ENCODE measurements at places on chromosomes 4 and X.

- DNase-seq, result no peak
Measured at GRCh38 chrX:101163166-101163565, 56.4 kb upstream of the DRP2 start.

DNA sequence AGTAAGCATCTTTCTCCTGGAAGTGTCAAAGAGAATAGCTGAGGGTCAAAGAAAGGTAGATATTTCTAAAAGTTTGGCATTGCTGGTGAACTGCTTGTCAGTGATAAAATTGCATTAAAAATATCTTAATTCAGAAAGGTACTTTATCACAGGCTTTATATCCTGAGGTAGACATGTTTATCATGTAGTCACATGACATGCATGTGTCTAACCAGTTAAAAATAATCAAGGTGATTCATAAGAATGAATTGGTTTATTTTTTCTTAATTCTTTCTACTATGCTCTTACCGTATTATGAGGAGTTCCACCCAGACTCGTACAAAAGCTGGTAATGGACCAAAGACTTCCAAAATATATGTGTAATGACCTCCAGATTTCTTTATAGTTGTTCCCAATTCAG lies 6.1 kb downstream of the SLC7A11 start:
- no peak for DNase-seq

GRCh38 chr4:87052615-87053014 lies 117.8 kb downstream of the AFF1 start:
- DNase-seq, result no peak

GRCh38 chr4:183618681-183619080 lies 40.3 kb downstream of the RWDD4 start:
- no peak for DNase-seq

- no peak for DNase-seq
Measured at GRCh38 chr4:156169861-156170260, 216.2 kb upstream of the CTSO start.

- DNase-seq, result no peak
Measured at GRCh38 chr4:19711871-19712270, 539.8 kb upstream of the SLIT2 start.

GRCh38 chrX:47574547-47575301 lies 7.5 kb upstream of the TIMP1 start:
- DNase-seq, result no peak

DNA sequence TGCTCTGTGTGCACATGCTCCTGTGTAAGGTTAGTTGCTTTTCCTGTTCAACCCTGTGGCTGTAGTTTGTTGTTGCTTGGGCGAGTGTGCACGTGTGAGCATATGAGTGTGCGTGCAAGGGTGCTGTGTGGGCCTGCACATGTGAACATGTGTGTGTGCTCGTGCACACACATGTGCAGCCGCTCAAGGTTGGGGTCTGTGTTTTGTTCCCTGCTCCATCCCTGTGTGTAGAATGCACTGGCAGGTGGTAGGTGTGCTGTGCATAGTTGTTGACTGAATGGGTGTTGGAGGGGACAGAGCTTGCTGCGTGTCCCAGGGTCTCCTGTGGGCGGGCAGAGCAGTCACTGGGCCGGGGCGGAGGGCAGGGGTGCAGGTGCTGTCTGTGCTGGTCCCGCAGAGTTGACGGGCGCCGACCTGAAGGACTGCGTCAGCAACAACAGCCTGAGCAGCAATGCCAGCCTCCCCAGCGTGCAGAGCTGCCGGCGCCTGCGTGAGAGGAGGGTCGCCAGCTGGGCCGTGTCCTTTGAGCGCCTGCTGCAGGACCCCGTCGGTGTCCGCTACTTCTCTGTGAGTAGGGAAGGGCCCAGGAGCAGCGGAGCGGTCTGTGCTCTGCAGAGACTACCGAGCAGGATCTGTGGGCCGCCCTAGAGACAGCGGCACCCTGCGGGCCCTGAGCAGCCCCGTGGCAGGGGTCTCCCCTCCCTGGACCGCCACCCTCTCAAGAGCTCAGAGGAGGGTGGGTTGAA lies 27.9 kb upstream of the HGFAC start:
- DNase-seq, result no peak

GRCh38 chrX:140762061-140762460 lies 52.5 kb downstream of the LINC00632 start:
- no peak for DNase-seq

- DNase-seq, result no peak
Measured at GRCh38 chr4:47553329-47554125, 68.5 kb downstream of the ATP10D start.

- DNase-seq, result no peak
Measured at GRCh38 chr4:1166509-1167243, 5.7 kb downstream of the SPON2 start.

DNA sequence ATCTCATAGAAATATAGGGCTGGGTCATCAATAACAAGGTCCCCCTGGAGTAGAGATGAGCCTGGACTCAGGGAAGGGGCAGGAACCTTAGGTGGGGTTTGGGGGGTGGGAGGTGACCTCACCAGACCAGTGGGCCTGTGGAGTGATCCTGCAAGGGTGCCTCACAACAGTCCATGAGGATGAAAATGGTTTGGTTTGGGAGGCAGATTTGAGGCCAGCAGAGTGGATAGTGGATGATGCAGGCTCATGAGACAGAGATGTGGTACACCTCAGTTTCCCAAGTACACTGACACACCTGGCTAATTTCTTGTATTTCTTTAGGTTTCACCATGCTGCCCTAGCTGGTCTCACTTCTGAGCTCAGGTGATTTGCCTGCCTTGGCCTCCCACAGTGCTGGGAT lies 18.1 kb upstream of the TRIM60 start:
- no peak for DNase-seq

- no peak for DNase-seq
Measured at GRCh38 chr4:165425629-165426028, 46.8 kb downstream of the CPE start.

DNA sequence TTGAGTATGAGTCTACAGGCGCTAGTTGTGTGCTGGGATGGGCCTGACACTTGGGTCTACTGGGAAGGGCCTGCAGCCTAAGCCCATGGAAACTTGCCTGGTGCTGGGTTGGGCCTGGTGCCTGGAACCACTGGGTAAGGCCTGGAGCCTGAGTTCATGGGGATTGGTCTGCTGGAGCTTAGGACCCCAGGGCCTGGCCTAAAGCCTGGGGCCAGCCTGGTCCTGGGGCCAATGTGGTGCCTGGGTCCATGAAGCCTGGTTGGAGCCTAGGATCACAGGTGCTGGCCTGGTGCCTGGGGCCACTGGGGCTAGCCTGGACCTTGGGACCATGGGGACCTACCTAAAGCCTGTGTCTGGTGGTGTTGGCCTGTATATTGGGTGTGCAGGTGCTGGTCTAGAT lies 270.3 kb upstream of the GRIA3 start:
- DNase-seq, result no peak

DNA sequence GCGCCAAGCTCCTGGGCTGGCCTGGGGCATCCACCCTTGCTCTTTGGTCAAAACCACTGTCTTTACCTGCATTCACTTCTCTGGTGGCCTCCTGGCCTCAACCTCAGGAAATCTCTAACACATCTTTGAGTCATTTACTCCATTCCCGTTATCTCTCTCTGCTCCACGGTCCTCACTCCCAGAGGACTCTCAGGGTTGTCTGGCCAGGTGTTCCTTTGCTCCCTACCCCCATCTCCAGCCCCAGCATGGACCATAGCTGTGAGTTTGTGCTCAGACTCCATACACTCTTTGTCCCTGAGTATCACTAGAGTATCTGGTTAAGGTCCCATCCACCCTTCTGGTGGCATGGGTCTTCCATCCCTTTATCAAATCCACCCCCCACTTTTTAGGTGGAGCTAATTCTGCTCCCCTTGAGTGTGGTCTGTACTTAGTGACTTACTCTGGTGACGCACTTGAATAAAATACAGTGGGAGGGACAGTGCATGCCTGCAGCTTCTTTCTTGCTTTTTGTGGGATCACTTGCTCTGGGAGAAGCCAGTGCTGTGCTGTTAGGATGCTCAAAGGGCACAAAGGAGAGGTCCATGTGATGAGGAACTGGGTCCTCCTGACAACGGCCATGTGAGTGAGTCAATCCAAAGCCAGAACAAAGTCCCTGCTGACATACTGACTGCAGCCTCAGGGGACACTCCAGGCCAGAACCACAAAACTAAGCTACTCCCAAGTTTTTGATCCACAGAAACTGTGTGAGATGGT lies 44.3 kb downstream of the IGFBP7 start:
- DNase-seq, result no peak

GRCh38 chr4:181528570-181529184 lies 714.5 kb upstream of the TENM3 start:
- peak; percentile 8 for DNase-seq

GRCh38 chr4:10285028-10285427 lies 168.4 kb upstream of the WDR1 start:
- DNase-seq, result no peak

DNA sequence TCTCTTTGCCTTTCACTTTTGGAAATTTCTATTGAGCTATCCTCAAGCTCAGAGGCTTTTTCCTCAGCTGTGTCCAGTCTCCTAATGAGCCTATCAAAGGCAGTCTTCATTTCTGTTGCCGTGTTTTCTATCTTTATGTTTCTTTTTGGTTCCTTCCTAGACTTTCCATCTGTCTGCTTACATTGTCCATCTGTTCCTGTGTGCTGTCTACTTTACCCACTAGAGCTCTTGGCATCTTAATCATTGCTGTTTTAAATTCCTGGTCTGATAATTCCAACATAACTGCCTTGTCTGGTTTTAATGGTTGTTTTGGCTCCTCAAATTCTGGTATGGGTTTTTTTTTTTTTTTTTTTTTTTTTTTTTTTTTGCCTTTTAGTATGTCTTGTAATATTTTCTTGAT lies 9.3 kb upstream of the PDE6B start:
- DNase-seq, result no peak

DNA sequence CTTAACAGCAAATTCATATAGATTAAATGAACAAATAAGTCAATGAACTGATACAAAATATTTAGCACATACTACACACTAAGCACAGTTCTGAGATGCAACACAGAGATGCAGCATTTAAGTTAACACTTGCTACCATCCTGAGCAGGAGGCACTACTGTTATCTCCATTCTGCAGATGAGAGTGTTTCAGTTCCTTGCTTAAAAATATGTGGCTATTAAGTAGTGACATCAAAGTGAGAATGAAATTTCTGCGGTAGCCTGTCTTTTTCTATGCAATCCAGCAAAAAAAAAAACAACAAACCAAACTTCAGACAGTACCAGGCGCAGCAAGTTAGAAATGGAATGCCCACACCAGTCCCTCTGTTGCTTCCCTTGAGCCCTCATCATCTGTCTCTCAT lies 90.8 kb downstream of the SHISA3 start:
- no peak for DNase-seq

- DNase-seq, result no peak
Measured at GRCh38 chr4:101370663-101371210, 23.4 kb upstream of the PPP3CA start.

GRCh38 chr4:181971973-181972372 lies 271.2 kb upstream of the TENM3 start:
- no peak for DNase-seq

DNA sequence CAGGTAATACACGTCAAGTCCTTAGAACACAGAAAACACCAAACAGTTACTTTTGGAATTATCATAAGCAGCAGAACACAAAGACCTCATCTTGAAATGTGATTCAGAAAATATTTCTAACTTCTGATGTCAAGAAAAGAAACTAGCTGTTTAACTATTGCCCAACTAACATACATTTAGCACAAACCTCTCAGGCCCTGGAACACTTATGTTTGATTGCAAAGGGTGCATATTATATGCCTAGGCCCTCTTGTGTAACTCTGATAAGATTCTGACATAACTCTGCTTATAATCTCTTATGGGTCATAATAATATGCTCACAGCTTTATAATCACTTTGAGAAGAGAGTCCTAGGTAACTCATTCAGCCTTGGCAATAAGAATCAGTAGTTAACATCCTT lies 62.6 kb downstream of the TBC1D9 start:
- DNase-seq, result no peak

- DNase-seq, result no peak
Measured at GRCh38 chr4:154464654-154465053, 26.9 kb downstream of the DCHS2 start.

DNA sequence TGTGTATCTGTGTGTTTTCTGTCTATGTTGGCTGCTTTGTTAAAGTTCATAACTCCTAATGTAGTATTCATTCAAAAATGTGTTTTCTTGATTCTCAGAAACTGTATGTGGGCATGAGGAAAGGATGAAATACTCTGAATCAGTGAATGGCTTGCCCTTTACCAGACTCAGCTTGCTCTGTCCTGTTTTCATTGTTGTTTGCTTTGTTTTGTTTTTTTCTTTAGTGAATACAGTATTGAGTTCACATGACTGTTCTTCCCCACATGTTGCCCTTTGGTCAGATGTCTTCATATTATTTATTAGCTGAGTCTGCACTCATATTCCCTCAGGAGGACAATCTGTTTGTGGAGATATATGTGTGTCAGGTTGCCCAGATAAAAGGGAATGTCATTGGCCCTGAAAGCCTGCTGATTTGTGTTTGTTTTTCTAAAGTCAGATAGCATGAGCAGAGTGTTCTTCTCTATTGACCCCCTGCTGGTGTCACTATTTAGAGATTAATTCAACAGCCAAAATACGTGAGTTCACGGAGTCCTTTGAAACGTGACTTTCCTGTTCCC lies 1184.4 kb downstream of the RPA4 start:
- DNase-seq, result no peak

GRCh38 chr4:78691971-78692821 lies 84.0 kb upstream of the BMP2K start:
- no peak for DNase-seq

- no peak for DNase-seq
Measured at GRCh38 chrX:57364145-57364544, 77.6 kb downstream of the FAAH2 start.

DNA sequence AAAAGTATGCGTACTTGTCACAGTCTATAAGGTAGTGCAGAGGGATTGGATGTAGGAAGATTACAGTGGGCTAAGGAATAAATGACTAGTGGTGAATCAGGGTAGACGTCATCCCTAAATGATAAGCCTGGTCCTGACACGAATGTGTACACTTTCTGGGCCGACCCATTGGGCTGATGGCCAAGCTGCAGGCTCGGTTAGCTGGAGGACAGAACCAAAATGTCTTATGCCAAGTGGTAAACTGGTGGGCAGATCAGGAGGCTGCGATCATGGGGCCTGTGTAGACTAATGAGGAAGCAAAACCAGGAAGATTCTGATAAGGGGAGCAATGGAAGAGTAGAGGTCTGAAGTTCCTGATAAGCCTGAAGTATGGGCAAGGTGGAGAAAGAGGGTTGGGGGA lies 272.8 kb upstream of the GATB start:
- no peak for DNase-seq

- DNase-seq, result no peak
Measured at GRCh38 chr4:103044183-103044582, 24.7 kb upstream of the SLC9B1 start.

DNA sequence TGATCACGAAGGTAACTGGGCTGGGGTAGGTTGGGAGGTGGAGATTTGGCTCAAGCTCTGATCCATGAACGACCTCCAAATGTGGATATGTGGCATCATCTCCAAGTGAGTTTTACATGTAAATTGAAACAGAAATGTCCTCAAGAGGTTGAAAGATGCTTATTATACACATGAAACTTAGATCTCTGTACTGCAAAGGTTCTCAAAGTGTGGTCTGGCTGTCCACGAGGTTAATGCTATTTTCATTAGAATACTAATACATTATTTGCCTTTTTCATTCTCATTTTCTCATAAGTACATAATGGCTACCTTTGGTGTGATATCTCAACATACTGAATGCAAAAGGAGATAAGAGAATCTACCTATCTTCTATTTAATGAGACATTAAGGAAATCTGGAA lies 198.2 kb downstream of the RASL11B start:
- no peak for DNase-seq
